Kasumi-1 (cell line): ENCODE measurements at places on chromosomes 16 and 17.
A peak's percentile ranks its signal among the peaks of the same experiment; 100 is the strongest.

- DNase-seq: peak; percentile 39
Observed at GRCh38 chr16:56667581-56668571, at the start of gene MT1G. TSS of gene MT1G (minus strand) at chr16:56668065. CDS start at chr16:56667993, 72 bp downstream.

GRCh38 chr16:85715169-85716021 is 26.6 kb upstream of the GINS2 start:
- DNase-seq: no peak

DNA sequence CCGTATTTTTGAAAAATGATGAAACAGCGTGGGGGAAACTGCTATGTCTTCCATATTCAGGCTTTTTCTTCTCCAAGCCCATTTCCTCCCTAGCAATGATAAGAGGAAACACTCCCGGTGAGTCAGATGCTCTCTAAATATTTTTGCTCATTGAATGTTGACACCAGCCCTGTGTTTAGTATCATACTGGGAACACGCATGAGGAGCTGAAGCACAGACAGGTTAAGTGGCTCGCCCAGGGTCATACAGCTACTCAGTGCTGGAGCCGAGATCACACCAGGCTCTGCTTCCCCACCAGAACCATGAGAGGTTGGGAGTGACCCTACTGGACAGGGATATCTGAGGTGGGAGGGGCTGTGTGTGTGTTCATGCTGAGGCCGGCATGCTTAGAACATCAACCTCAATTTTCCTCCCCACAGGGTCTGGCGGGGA is 37.8 kb upstream of the ADGRG1 start:
- no peak for DNase-seq

DNA sequence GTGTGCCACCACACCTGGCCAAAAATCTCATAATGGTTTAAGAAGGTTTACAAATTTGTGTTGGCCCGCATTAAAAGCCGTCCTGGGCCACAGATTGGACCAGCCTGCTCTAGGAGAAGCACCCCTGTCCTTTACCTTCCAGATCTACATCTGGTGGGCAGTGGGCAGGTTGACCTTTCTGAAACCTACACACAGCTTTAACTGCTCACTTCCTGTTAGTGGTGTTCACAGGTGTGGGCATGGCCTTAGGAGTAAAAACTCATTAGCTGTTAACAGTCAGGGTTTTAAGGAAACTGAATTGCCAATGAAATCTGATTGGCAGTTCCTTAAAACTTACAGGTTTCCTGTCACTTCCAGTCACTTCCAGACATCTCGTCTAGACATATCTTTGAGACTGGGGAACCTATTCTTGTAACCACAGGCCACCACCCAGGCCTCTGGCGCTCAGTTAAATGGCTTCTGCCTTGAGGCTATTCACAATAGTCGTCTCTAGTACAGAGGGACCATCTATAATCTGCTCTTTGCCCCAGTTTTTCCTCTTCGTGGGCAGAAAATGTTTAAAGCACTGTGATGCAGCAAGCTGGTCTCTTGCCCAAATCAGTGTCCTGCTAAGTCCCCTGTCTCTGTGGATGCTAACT is 29.3 kb downstream of the GNGT2 start:
- no peak for DNase-seq

DNA sequence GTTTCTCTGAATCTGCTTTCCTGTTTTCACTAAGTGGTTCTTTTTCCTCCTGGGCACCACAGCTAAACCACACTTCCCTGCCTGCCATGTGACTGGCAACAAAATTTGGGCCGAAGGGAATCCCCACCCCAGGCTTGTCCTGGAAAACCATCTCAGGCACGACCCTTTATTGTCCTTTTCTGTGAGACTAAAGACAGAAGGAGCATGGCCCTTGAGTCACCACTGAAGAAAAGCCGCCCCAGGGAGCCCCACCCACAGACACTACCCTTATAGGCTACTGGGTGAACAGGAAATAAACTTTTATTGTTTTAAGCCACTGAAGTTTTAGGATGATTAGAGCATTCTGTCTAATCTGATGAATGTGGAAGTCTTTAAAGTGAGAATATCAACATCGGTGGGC is 88.6 kb upstream of the BRD7 start:
- no peak for DNase-seq

- no peak for DNase-seq
Observed at GRCh38 chr17:34252444-34253138, 2.5 kb upstream of the CCL2 start.

GRCh38 chr16:74439685-74440084 is 18.4 kb upstream of the CLEC18B start:
- DNase-seq: no peak

DNA sequence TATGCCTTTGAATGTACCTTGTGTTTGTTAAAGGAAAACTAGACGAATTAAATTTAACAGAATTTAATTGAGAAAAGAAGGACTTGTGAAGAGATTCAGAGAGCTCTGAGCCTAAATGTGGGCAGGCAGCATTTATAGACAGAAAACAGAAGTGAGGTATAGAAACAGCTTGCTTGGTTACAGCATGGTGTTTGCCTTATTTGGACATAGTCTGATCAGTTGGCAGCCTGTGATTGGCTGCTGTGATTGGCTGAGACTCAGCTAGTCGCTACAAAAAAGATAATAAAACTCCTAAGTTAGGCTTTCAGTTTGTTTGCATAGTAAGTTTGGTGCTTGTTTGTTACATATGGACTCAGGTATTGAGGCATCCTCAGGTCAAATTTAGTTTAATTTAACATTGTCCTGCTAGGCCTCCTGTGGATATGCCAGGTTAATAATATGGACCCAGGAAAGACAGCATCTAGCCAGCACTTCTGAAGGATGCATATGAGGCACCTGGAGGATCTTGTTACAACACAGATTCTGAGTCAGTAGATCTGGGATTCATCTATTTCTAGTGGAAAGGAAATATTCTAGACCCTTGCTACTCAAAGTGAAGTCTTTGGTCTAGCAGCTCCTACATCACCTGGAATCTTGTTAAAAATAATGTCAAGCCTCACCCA is 43.4 kb downstream of the SLFN5 start:
- DNase-seq: no peak
